HS-5 (cell line): ENCODE measurements at places on chromosomes 13 and 19.

- DNase-seq: no peak
Observed at GRCh38 chr13:106464076-106464475, 71.4 kb downstream of the EFNB2 start.

DNA sequence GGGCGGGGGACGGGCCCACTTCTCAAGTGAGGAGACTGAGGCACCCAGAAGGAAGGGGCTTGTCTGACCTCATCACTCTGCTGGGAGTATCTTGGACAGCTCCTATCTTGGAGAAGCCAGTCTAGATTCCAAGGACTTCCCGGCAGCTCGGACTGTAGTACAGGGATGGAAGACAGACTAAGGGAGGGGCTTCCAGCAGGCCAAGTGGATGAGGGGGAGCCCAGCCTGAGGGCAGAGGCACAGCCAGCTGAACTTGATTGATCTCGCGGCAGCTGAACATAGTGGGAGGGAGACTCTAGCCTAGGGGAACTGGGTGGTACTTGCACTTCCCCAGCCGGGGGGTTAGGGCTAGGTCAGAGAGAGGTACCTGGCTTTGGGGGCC is 711 bp downstream of the CILP2 start:
- DNase-seq: no peak

- no peak for DNase-seq
Observed at GRCh38 chr19:44552324-44552723, 22.8 kb upstream of the CEACAM20 start.

- no peak for DNase-seq
Observed at GRCh38 chr13:75610466-75610865, 25.7 kb upstream of the LMO7 start.

DNA sequence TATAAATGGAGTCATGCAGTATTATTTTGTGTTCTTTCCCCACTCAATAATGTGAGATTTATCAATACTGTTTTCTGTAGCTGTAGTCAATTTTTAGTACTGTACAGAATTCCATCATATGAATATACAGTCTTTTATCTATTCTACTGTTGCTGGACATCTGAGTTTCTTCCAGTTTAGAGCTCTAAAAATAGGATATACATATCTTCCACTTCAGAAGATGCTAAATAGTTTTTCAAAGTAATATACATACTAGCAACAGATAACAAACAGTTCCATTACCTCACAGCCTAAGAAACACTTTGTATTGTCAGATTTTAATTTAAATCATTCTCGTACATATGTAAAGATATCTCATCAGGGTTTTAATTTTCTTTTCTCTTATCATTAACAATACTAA is 149.6 kb downstream of the UGGT2 start:
- DNase-seq: no peak
